ENCODE measurements at places on chromosomes 12 and 14.

- DNase-seq, result no peak
Observed at GRCh38 chr14:103100281-103101121, 6.0 kb downstream of the EXOC3L4 start.

DNA sequence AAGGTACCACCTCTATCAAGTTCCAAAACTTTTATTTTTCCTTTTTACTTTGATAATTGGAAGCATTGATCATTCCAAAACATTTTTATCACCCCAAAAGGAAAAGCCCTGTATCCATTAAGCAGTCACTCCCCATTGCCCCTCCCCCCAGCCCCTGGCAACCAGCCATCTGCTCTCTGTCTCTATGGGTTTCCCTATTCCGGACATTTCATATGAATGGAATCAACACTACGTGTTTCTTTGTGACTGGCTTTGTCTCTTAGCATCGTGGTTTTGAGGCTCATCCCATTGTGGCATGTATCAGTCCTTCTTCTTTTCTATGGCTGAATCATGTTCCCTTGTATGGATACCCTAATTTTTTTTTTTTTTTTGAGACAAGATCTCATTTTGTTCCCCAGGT, 18.0 kb upstream of the PHETA1 start:
- DNase-seq, result no peak

GRCh38 chr12:50637870-50638481, 125.9 kb upstream of the ATF1 start:
- no peak for DNase-seq

GRCh38 chr12:49869816-49870500, 27.1 kb upstream of the BCDIN3D start:
- peak; percentile 88 for DNase-seq

DNA sequence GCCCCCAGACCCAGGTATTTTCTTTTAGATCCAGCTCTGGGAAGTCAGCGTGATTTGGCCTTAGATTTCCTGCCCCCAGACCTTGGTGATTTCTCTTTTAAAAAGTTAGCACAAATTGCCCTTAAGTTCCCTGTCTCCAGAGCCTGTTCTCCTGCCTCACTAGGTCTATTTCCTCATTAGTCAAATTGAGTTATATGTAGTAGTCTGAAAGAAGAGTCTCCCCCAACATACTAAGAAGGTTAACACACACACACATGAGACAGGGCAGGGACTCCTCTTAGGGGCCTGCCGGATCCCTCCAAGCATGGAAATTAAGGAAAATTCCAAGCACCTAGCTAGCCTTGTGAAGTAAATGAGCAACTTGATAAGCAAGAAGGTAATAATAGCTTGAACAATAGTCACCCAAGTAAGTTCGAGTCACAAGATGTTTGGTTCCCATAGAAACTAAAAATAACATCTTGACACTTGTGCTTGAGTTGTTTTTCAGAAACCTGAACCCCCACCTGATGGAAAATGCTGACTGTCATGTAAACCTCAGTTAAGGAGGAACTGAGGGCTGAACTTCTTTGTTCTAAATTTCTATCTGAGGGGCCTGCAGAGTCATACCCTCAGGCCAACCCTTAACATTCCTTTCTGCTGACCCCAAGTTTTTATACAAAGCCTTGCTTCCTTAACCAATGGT, 51.6 kb downstream of the CAND1 start:
- no peak for DNase-seq

- DNase-seq, result no peak
Observed at GRCh38 chr12:13369474-13370056, 173.0 kb downstream of the EMP1 start.

DNA sequence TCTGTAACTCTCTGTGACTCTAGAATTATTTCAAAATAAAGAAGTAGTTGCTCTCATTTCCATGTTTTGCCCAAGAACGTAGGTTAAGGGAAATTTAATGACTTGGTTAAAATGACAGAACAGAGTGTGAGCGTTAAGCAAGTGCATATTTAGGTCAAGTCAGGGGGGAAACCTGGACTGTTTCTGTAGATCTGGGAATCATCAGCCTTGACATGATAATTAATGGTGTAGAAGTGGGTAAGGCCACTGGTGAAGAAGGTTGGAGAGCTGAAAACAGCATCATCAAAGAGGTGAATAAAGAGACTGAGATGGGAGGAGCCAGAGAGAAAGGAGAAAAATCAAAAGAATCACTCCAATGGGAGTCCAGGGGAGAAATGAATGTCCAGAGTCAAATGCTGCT, 49.4 kb upstream of the STK38L start:
- DNase-seq, result no peak
